PC-3 (cell line): ENCODE measurements at places on chromosomes 2 and 18.

DNA sequence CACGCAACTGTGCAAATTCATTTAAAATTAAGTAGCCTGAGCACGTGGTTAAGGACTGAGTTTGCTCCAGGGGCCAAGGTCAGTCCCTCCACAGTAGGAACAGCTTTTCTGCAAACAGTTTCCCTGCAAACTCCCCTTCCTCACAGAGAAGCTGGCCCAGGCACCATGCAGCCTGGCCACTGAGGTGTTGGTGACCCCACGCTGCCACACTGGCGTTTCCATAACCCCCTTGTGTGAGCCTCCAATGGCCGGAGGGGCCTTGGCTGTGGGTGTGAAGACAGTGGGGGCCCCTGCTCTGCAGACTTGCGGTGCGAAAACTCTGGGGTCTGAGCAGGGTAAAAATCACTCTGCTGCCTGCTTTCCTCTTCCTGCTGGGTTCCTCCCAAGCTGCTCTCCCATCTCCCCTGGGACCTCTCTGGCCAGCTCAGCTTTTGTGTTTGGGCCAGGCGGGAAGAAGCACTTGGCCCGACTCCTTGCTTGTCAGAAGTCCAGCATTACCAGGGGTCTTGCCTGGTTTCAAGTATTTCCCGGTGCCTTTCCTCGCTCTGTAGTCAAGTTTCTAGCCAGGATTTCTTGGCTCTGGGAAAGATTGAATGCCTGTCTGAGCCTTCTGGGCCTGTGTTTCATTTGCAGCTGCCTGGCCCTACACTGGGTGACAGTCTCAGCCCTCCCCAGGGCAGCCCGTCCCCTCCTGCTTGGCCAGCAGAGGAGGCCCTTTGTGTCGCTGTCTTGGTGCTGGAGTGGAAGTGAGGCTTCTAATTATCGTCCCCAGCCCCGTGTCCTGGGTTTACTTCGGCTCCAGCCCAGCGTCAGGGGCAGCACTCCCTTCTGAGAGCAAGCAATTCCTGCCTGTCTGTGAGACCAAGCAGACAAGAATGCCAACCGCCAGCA lies 131.4 kb upstream of the SLC1A4 start:
- DNase-seq, result no peak

DNA sequence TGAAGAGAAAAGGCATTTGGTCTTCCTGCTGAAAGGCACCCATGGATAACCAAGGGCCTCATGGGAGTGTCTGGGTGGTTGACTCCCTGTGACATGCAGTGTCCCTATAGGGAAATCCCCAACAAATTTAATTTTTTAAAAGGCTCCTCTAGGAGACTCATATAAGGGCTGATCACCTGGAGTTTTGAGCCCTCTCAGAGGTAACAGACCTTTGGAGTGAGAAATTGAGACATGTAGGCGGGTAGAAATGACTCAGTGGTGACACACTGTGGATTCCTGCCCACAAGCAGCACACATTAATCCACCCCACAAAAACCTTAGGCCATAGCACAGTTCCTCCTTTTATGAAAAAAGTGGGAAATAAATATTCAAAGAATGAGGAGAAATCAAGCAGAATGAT lies 557.0 kb upstream of the CNTNAP5 start:
- DNase-seq, result peak; percentile 56

DNA sequence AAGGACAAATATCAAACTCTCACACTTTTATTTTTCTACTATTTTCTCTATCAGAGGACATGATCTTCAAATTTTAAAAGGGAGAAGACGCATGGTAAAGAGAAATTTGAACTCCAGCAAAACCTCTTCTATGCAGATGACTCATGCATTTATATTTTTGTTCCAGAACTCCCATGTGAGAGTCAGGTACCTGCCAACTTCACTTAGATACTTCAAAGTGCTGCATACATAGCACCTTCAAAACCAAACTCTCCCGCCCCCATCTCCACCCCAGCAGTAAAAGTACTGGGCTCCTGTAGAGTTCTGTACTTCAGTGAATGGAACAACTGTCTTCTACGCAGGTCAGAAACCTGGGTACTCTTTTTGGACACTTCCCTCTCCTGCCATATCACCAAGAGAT lies 398.3 kb downstream of the TGIF1 start:
- no peak for DNase-seq

GRCh38 chr2:224449212-224450147 lies 47.6 kb upstream of the FAM124B start:
- DNase-seq, result peak; percentile 48

DNA sequence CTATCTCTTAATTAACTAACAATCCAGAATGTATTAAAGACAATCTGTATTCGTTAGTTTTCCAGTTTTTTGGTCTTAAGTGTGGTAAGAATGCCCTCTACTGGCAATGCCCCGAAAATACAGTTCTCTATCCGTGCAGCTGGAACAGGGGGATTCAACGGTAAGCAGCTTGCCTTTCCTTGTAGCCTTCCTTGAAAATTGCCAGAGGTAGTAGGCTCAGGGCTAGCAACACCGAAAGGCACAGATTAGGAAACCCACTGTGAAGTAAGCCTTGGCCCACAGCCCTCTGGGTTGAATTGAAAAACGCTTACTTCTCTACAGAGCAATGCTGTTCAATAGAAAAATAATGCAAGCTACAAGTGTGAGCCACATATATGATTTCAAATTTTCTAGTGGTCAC lies 17.1 kb upstream of the VPS4B start:
- peak; percentile 79 for DNase-seq

- DNase-seq, result no peak
Observed at GRCh38 chr2:82000606-82001005, 1696.1 kb upstream of the LRRTM1 start.

- DNase-seq, result no peak
Observed at GRCh38 chr2:68125821-68126220, 31.9 kb upstream of the PNO1 start.

DNA sequence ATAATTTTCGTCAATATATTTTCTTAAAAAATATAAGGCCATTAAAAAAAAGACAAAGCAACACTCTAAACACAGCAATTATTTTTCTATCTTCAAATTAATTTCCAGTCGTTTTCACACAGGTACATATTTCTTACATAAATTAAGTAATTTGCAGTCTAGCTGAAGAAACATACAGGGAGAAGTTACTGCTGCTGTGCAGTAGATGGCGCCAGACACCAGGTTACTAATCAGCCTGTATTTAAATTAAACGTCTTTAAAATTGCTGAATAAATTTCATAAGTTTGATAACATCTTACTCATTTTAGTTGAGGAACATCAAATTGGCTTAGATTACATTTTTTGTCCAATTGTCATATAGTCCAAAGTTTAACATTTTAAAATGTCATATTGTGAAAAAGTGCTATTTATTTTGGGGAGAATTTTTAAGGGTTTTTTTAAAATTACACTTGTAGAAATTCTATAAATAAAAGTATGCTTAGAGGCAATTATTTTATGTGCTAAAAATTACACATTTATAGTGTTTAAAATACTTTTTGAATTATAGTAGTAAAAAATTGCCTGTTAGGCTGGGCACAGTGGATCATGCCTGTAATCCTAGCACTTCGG lies 88.4 kb downstream of the PMAIP1 start:
- peak; percentile 69 for DNase-seq

GRCh38 chr18:76314015-76314414 lies 181.0 kb downstream of the ZNF516 start:
- DNase-seq, result no peak

GRCh38 chr2:161658259-161658658 lies 34.0 kb downstream of the SLC4A10 start:
- no peak for DNase-seq

DNA sequence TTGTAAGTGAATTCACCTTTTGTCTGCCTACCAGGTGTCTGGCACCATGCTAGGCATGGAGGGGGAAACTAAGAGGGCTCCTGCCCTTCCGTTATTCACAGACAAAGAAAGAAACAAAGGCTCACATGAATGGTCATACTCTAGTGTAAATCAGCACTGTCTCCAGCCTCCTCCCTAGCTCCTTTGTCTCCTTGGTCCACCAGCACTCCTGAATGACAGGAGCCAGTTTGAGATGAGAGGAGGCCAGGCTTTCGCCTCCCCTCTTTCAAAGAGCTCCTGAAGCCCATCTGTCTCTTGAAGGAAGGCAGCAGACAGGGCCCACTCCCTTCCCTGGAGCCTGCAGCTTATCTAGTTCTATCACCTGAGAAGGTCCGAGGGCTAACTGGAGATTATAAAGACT lies 18.7 kb downstream of the SATB2 start:
- DNase-seq, result no peak

GRCh38 chr2:237519506-237520245 lies 32.6 kb downstream of the MLPH start:
- no peak for DNase-seq

- DNase-seq, result no peak
Observed at GRCh38 chr2:60437080-60437696, 116.3 kb downstream of the BCL11A start.

GRCh38 chr18:51108330-51108729 lies 78.3 kb downstream of the SMAD4 start:
- DNase-seq, result no peak

GRCh38 chr2:17851731-17852585 lies 26.5 kb upstream of the KCNS3 start:
- DNase-seq, result peak; percentile 79

- DNase-seq, result no peak
Observed at GRCh38 chr2:199742884-199743283, 108.1 kb downstream of the FTCDNL1 start.

- no peak for DNase-seq
Observed at GRCh38 chr2:10265329-10266132, 37.2 kb upstream of the HPCAL1 start.

DNA sequence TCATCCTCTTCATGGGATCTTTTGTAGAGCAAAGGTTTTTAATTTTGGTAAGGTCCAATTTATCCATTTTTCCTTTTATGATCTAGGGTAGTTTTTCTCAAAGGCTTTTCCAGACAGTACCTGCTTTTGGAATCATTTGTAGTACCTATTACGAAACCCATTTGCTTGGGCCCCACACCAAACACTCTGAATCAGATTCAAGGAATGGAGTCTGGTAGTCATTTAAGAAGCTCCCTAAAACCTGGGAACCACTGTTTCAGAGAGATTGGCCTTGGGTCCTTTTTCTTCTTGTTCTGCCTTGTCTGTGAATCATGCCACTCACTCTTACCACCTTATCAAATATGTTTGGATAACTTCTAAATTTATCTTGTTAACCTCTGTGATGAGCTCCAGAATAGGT lies 40.3 kb downstream of the OSBPL6 start:
- no peak for DNase-seq

DNA sequence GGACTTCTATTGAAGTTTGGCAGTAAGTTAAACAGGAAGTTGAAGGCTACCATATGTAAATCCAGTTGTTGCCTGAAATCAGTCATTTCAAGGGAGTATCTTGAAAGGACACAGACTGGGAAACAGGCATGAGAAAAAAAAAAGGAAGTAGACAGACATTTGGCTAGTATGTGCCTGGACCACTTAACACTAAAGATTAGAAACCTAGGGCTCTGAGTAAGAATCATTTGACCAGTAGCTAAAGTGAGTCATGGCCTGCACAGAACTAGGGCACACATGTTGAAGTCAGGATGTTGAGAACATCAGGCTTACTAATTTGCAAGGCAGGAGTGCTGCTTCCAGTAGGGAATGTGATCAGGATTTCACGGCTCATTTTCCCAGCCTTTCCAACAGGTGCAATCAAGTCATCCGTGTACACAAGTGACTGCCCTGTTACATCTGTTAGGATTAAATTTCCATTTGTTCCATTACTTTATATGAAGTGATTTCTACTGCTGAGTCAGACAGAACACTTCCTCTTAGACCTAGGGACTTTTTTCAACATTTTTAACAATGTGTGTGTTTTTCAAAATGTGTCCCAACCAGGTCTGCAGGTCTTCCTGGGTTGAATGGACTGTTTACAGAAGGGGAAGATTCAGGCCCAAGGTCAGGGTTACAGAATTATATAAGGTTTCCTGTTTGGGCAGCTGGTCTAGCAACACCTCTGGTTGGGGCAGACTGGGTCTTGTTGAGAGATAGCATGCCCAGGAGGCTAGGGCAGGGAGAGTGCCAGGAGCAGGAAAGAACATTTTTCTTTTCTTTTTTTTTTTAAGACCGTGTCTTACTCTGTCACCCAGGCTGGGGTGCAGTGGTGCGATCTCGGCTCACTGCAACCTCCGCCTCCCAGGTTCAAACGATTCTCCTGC lies 145.6 kb downstream of the TGIF1 start:
- peak; percentile 92 for DNase-seq

DNA sequence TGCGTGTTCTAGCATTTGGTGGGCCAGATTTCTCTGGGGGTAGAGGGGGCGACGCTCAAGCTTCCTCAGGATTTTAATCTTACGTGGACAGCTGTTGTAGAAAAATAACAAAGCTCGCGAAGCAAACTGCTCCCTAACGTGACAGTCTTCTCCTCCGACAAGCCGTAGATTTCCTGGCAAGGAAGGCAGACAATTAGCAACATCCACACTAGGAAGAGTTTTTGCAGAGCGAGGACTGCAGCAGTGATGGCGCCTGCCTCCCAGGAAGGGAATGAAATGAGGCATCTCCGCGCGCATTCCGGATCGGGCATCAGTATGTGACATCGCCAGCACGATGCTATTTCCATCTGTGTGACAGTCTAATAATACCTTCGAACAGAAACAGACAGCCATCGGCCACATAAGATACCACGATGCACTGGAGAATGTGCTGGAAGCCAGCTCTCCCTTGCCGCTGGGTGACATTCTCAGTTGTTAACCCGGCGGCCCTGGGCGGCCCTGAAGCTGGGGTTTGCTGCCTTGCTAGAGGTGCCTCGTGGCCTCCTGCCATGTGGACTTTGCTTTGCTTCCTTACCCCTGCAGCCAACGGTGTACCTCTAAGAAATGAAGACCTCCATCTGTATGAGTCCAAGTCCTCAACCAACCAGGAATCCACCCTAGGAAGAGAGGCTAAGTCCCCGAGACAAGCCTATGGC lies 101.8 kb upstream of the AGAP1 start:
- no peak for DNase-seq

GRCh38 chr2:7014174-7014640 lies 97.0 kb downstream of the RNF144A start:
- peak; percentile 39 for DNase-seq

DNA sequence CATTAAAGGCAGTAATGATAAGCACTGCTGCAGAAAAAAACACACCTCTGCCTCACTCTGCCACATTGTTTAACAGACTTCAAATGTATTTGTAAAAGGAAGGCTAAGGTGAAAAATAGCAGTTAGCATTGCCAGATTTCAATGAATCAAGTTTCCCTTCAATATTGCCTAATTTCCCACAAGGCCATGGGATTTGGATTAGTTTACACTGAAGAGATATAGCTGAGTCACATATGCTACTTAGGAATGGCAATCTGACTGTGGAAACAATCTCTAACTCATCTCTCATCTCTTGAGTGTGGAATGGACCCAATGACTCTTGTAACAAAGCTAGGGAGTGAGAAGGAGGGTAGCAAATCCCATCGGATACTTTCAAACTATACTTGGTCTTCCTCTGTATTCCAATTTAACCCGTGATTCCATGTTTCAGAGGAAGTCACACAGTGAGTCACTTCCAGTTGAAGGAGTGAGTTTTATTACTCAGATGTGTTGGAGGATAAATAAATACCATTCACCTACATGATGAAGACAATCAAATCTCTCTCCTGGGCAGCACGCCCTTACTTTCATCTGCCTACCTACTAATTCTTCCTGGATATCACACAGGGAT lies 5.1 kb downstream of the B4GALT6 start:
- peak; percentile 65 for DNase-seq
